ENCODE measurements at places on chromosomes 5 and 9. TPM values are rescaled to one million over a fixed set of nuclear protein-coding genes. Genes with fewer than 3 reads are reported as not detected.

GRCh38 chr9:14089051-14089803, 224.7 kb downstream of the NFIB start:
- DNase-seq, result no peak

DNA sequence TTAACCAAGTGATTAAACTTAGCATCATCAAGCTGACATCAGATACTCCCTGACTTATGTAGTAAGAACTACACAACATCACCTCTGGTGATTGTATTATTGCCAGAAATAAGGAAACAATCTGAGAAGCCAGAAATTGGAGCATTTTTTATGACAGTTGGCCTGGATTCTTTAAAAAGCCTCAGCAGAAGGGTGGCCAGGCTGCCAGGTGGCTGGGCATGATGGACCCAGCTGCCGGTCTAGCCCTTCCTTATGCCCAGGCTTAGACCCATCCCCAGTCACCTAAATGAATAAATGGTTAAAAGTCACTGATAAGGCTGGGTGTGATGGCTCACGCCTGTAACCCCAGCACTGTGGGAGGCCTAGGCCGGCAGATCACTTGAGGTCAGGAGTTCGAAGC, 12.8 kb downstream of the OR1K1 start:
- no peak for DNase-seq

DNA sequence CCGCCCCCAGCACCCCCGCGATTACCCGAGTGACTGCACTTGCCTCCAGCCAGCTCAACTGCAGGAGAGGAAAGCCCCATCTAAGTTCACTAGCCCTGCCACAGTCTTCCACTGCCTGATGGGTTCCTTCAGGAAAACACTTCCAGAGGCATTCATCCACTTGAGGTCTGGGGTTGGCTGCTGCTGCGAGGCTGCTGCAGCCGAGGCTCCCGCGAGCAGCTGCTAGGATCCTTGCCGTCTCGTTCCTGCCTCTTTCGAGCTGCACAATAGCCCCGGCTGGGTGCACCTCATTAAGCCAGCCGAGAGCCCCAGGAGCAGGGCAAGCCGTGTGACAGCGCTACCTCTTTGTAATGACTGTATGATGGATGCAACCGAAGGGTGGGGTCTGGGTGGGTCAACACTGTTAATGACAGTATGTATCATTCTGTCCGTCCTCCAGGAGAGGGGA, 24.2 kb upstream of the ELAVL2 start:
- DNase-seq, result peak; percentile 68

- no peak for DNase-seq
Measured at GRCh38 chr5:171534043-171534895, 114.8 kb downstream of the FGF18 start.

GRCh38 chr5:151953833-151954232, 29.2 kb upstream of the GLRA1 start:
- DNase-seq, result no peak

GRCh38 chr5:55694152-55694830, 17.8 kb downstream of the SLC38A9 start:
- DNase-seq, result peak; percentile 46

DNA sequence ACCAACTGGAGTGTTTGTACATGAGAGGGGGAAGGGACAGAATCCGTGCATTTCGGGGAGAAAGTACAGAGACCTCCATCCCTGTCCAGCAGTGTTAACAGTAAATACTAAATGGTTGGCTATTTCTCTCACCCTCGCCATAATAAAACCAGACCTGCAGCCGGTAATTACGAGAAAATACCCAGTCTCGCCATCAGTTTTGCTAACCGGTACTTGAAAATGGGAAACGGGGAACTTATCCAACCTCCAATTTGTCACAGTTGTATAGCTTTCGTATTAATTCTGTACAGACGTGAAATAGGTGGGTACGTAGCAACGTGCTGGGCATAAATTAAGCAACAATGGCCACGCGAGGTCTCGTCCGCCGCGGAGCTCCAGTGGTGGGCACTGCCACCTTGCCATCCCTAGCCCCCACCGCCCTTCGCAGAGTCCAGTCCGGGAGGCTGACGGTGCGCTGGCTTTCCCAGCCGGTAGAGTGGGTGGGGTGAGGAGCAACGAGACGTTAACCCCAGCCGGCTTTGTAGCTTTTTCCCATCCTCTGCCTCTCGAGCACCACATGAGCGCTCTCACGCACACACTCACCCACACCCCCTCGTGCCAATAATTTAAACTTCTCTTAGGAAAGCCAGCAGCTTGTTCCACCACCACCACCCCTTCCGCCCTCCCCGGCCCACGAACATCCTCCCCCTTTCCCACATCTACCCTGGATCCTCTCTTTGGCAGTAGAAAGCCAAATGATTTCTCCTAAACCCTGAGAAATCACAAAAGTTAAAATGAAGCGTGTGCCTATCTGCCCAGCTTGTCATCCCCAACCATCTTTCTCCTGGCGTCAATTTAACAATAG, 1.8 kb downstream of the ELAVL2 start:
- DNase-seq, result peak; percentile 58

DNA sequence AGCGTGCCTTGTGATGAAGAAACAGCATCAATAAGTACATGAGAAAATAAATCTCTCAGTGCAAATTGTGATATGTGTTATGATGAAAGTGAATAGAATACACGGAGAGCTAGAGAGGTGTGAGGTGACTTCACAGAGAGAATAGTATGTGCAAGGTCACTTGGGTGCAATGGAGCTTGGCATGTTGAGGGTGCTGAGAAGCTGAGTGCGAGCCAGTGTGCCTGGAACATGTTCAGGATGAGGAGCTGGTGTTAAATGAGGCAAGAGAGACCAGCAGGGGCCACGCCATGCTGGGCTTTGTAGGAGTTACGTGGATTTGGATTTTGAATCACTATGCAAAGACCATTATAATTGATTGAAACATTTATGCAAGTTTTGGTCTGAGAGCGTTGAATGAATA, 12.8 kb upstream of the RPS23 start:
- DNase-seq, result no peak

DNA sequence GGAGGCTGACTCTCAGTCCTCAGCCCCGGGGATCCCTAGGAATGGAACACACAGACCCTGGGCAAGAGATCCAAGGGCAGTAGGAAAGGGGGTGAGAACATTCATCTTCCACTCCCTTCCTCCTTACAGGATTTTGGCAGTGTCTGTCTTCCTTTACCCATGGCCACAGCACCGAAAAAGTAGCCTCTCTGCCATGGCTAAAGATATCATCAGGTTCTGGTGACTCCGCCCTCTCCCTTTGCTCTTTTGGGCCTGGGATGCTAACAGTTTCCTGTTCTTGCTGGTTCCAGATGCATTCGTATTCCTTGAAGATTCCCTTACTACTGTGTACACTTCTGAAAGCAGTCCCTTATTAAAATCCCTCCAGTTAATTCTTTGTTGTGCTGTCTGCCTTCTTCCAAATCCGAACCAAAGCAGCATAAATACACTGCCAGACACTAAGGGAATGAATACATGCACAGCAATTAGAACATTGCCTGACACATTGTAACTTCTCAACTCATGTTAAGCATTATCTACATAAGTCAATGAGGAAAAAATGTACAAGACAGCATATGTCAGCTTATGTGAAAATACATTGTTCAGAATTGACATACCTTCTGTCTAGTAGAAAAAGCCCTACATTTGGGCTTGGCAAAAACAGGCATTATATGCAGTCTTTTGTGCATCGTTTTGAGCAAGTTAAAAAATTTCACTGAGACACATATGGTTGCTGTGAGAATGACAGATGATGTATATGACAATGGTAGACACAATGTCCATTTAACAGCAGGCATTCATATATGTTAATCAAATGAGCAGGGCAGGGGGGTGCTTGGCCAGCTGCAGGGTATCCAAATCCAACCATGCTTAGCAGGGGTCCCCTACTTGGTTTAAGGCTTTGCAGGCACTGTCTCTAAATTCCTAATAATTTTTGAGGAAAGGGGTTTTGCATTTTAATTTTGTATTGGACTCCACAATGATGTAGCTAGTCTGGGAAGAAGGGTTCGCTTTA, 58.8 kb upstream of the RAI14 start:
- no peak for DNase-seq

DNA sequence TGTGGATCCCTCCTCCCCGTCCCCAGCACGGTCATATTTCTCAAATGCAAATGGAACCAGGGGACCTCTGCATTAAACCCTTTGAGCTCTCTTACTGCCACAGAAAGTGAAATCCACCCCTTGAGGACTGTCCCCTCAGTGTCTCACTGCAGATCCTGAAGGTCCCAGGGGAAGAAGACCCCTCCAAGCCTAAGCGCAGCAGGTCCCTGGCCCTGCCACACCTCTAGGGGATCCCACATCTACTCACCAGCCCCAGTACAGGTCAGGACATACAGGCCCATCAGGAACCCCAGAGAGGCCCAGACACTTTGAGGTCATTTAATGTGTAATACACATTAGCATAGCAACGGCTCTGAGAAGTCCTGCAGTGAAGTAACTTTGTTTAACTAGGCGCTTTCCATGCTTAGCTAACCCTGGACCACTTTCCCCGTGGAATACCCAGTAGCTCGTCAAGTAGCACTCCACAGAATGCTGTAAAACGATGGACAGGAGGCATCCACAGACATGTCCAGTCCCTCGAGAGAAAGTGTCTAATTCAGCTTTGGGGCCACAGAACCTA, 54.7 kb upstream of the ALDH1B1 start:
- no peak for DNase-seq

DNA sequence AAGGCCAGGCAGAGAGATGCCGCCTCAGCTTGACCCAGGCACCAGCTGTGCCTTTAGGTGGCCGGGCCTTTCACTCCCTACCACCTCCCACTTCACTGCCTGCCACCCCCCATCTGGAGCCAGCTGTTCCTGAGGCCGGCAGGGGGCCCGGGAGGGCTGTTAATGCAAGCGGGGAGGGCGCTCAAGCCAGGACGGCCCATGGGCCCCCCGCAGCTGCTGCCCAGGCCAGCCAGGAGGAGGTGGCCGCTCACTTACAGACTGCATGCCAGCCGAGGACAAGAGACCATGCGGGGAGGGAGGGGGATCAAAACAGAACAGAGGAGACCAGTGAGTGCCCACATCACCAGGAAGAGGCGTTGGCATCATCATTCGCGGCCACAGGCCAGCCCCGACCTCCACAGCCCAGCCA, 4.5 kb downstream of the ABCA2 start:
- no peak for DNase-seq

- peak; percentile 73 for DNase-seq
Measured at GRCh38 chr9:133089271-133089671, 27.5 kb downstream of the CEL start.

DNA sequence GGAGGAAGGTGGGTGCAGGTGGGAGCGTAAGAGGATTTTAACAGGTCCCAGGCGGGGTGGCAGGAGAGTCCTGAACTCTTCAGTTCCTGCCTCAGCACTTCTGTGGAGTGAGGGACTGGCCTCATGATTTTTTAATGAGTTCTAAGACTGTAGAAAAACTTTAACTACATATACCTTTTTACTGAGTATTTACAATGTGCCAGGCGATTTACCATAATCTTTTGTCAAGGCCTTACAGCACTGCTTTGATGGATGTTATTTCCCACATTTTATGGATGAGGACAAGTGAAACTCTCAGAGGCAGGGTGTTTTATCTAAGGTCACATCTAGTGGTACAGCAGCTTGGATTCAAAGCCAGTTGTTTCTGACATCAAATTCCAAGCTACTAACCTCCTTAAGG, 99.5 kb downstream of the PJA2 start:
- no peak for DNase-seq

GRCh38 chr5:80143491-80143890, 108.3 kb downstream of the THBS4 start:
- DNase-seq, result no peak

Gene LMNB1
- total RNA-seq, result 174 TPM

Gene LCN2
- not detected for total RNA-seq

Gene MAMDC2
- total RNA-seq, result 5.4 TPM

Gene OBP2B
- total RNA-seq, result not detected

Gene WDR70
- total RNA-seq, result 34.7 TPM

Gene PAX5
- 1.7 TPM for total RNA-seq

Gene OLFM1
- 58.2 TPM for total RNA-seq

Gene ADAMTS2
- 1.7 TPM for total RNA-seq

Gene FOXD4L6
- total RNA-seq, result not detected
